ENCODE measurements at places on chromosomes 6 and 20.

- no peak for DNase-seq
These were observed 84.7 kb downstream of the HDGFL1 start for GRCh38 chr6:22653980-22654610.

GRCh38 chr6:132505158-132505557 lies 7.8 kb downstream of the STX7 start:
- DNase-seq = no peak

DNA sequence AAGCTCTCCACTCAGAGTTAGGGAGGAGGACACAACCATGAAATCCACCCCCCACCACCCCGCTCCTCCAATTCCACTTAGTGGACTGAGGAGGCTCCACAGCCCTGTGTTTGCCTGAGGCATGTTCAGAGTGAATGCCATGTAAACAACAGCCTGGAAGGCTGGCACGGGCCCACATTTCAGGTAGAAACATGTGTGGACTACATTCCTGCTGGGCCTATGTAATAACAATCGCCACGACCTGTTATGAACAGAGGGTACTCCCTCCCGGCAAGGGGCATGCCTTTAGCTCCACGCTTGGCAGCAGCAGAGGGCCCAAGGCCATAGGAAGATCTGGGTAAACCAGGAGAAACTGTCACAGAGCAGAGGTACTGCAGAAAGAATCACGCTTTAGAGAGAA lies 65.5 kb downstream of the ISM1 start:
- DNase-seq = no peak

GRCh38 chr6:170247178-170247701 lies 43.6 kb downstream of the DLL1 start:
- DNase-seq = no peak

- DNase-seq = no peak
These were observed at the start of gene XKR7 for GRCh38 chr20:31967830-31968249. TSS of gene XKR7 (plus strand) at chr20:31968151. CDS start at chr20:31968176, 25 bp downstream.

DNA sequence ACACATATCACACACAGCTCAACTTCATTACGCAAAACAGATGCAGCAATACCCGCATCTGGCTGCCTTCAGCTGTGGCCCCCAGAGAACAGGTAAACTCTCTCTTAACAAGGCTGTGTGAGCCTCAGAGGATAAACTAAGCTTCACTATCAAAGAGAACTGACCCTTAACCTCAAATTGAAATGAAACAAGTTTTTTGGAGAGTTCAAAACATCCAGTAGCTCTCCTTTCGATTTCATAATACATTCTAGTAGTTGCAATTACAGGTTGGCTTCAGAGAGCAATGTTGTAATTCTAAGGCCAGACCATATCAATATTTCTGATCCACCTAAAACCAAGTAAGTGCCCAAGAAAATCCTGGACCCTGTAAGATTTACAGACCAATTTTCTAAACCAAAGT lies 113.5 kb downstream of the FAXC start:
- no peak for DNase-seq
